T-helper 2 cell (primary cell): ENCODE measurements at places on chromosomes 2 and 18.

DNA sequence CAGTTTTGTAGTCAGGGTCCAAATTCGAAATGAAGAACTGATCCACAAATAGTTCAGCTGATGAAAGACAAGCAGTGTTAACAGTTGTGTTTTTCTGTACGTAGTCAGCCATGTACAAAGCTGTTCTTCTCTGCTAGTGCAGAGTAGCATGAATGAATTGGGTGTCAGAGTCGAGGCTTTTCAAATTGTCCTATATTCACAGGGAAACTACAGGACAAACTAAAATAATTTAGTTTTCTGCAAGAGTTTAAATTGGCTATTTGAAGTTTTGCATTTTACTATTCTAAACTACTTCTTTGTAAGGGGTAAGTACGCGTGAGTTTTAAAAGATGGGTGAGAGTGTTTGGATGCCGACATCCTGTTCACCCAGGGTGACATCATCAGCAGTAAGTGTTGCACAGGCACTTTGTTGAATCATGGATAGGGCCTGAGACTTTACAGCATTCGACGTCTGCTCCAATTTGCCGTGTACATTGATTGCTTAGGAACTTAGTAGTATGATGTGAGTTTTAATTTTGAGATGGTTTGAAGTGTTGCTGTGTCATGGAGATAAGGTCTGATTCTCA lies 147.2 kb upstream of the NFATC1 start:
- DNase-seq: no peak

GRCh38 chr2:196177124-196177523 lies 5.7 kb upstream of the STK17B start:
- DNase-seq: no peak

DNA sequence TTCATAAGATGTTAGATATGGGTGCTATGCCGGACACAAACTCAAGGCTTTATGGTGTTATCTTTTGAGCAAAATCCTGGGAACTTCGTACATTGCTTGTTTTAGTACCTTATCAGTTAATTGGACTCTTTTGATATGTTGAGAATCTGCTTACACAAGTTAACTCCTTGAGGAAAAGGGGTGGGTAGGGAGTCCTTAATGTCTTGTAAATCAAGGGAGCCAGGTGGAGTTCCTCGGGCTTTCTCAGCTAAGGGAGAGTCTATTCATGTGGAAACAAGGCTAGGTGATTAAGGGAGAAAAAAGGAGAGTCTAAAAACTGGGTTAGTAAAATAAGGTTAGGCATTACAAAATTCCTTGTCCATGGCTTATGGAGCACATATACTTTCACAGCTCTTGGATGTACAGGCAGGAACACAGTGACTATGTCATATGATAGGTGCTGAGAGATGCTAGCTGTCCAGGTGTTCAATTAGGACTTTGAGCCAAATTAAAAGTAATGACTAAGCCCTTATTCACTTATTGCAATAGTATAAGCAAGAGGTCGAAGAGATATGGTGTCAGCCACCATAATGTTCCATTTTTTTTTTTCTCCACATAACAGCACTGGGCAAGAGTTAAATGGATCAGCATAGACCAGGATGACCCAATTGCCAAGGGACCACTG lies 59.5 kb upstream of the DYNAP start:
- no peak for DNase-seq

DNA sequence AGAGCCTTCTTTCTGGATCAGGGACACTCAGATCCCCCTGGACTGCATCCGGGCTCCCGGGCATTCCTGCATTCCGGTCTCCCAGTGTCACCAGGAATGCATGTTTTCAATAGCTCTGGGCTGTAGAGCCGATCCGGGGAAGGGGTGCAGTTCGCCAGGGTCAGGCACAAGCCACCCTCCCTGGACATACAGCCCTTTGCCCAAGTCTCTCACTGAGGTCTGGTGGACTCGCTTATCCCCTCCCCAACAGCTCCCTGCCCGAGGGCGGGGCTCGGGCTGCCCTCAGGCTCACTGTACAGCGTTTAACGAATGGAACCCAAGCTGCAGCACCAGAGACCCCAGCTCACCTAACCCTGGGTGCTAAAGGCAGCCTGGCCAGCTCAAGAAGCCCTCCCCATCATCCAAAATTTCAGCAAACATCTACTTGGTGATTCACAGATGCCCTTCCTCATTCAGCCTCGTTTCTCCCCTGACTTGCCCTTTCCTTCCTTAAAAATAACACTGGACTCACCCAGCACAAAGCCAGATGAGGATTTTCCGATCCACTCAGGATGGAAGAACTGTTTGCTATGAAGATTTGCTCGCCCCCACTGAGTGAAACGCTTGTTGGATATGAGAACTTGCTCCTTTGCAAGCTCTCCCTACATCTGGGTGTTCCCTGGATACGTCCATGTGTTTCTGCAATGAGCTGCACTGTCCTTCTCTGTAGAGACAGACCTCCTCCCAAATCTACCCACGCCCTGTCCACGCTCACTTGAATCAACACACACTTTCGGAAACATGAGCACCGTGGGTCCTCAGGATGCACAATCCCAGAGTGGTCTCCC lies 58.1 kb downstream of the PXDN start:
- no peak for DNase-seq

- DNase-seq: no peak
Measured at GRCh38 chr2:207241198-207241597, 75.5 kb upstream of the KLF7 start.

DNA sequence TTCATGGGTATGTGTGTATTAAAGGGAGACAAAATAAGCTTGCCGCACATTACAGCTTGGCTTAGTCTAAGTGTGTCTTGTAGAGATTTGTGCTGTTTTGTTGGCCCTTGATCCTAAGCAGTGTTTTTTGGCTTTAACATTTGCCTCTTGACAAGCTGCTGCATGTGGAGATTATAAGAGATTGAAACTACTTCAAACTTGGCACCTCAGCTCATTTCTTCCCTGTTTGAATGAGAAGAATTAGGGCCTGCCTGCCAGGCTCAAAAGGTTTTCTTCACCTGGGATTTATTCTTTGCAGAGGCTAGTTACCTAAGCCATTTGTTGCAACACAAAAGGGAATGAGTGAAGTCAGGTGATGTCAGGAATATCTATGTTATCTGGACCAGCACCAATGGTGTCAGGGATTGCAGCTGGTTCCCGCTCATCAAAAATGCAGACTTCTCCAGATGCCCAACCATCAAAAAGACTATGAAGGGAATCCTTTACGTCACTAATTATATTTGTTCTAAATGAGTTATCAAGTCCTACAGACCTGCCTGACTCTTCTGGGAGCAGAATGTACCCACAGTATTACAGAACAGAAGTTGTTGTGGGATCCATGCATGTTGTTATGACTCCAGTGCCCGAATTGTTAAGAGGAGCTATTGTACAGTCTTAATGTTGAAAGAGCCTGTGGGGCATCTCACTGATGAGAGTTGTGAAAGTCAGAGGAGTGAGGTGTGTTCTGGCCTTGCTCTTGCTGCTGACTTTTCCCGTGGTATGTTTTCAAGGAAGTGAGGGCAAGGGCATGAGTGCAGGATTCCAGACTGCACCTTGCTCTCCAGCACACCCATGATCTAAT lies 31.0 kb downstream of the ABCA12 start:
- no peak for DNase-seq

DNA sequence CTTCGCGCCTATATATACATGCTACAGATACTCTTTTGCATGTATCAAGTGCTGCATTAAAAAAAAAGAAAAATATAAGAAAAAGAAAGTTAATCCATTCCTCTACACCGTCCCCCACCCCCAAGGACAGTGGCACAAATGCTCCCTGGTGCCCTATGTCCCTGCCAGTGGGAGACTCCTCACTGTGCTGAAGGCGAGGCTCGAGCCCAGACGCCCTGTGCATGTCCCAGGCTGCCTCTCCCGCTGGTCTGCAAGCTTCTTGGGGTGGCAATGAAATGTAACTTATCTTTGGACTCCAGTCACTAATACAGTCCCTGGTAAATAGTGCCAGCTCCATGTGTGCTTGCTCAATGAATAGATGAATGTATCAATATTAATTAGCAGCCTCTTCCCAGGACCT lies 185.6 kb upstream of the SMAD2 start:
- DNase-seq: no peak

GRCh38 chr2:30421026-30421603 lies 25.9 kb upstream of the LCLAT1 start:
- no peak for DNase-seq

GRCh38 chr18:75141166-75141565 lies 67.8 kb downstream of the PTGR3 start:
- DNase-seq: no peak

GRCh38 chr2:164953279-164953678 lies 2.0 kb downstream of the SLC38A11 start:
- DNase-seq: no peak
